ENCODE measurements at places on chromosomes 2 and 18.
A peak's percentile ranks its signal among the peaks of the same experiment; 100 is the strongest.

DNA sequence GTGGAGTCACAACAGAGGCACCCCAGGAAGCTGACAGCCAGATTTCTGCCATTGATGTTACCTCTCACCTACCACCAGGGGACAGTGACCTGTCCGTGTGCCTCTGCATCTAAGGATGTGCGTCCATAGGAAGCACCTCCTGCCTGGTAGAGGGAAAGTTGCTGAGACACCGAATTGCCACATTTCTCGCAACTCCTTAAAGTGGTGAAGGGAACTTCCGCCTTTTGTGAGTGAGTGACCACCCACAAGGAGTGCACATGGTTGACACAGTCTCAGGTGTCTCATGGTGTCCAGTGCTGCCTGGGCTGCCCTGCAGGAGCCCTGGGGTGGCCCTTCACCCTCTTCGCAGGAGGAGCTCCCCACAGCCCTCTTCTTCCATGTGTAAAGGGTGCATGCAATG, 201.8 kb downstream of the GBX2 start:
- no peak for DNase-seq

GRCh38 chr2:100817388-100817985, 2.5 kb upstream of the NPAS2 start:
- DNase-seq, result no peak

DNA sequence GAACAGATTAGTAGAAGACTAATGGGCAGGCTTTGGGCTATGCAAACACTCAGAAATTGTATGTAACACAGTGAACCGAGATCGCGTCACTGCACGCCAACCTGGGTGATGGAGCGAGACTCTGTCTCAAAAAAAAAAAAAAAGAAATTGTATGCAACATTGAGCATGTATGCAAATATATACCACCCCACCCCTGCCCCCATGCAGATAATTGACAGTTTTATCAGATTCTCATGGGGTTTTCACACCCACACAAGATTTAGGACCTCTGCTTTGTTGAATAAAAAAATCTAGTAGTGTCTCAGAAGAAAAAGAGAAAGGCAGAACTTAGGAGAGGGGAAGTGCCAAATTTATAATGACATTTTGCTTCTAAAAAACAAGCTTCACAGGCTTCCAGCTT, 131.6 kb upstream of the FN1 start:
- no peak for DNase-seq

DNA sequence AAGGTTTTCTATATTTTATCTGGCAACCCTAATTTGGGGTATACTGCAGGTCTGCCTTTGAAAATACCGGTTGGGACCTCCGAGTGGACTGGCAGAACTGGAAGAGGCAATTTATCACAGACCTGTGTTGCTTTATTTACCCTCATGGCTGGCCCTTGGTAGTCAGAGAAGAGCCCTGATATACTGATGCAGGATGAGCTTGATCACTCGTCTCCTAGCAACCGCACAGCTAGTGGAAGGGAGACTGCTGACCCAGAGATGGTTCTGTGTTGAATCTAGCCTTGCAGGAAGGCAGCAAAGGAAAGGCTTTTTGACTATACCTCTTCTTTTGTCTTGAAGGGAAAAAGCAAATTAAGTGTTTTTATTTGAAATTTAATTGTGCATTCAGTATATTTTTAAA, 154.7 kb downstream of the EML6 start:
- DNase-seq, result no peak

- DNase-seq, result no peak
These were observed 10.0 kb downstream of the MRPL33 start for GRCh38 chr2:27781496-27781895.

GRCh38 chr18:7904529-7904928, 337.4 kb downstream of the PTPRM start:
- no peak for DNase-seq

DNA sequence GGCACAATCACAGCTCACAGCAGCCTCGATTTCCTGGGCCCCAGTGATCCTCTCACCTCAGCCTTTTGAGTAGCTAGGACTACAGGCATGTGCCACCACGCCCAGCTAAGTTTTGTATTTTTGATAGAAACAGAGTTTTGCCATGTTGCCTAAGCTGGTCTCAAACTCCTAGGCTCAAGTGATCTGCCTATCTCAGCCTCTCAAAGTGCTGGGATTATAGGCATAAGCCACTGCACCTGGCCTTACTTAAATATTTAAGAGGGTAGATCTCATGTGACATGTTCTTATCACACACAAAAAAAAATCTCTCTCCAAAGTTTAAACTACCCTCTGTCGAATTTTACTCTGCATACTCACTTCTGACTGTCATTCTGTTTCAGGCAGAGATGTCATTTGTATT, 75.4 kb upstream of the CHRNA1 start:
- DNase-seq, result no peak

DNA sequence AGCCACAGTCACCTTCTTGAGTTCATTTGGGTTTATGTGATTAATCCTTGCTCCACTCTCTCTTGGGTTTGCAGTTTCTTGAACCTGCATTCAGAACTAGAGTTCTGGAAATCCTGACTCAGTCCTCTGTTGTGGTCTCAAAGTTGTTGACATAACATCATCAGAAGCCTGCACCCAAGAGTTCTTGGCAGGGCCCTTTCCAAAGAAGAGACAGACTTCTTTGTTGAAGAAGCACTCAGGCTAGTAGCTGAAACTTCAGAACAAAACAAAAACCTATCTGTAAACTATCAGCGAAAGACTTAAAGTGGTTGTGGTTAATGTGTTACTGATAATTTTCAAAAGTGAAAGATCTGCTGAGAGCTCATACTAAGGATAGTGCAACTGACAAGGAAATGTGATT, 120.8 kb downstream of the FAM168B start:
- no peak for DNase-seq

DNA sequence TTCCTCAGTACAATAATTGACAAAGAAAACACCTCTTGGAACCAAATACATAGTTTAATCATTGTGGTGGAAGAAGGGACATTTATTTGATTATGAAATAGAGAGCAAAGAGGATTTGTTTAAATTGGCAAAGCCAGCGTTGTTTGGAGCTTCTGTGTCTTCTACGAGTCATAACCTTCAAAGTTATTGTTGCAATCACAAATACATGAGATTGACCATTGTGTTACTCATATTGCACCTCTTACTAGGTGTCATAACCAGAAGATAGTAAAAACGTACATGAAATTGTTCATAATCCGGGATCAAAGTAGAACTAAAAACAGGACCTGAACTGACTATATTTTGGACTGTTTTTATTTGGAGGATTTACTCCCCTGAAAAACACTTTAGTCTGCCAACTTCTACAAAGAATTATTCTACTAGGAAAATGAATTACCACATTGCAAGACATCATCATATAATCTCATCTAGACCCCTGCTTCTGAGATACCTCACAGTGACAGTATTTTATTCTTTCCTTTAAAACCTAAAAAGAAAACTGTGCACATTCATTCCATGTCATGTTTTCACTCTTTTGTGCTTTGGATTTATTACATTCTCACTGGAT, 151.7 kb upstream of the KLF7 start:
- peak; percentile 33 for DNase-seq

DNA sequence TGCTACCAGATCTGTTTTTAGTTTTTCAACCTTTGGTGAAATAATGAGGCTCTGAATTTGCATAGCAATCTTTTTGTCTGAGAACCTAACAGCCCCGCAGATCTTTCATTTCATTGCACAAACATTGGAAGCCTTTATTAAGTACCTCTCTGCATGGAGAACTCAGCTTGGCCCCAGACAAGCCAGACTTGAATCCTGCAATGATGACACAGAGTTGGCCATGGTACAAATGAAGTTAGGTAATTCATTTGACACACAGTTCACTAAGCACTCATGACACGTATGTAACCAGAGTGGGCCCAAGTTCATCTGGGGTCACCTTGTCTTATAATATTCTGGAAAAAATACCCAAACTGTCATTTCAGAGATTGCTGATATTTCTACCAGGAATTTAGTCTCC, 439.1 kb upstream of the ID2 start:
- no peak for DNase-seq

DNA sequence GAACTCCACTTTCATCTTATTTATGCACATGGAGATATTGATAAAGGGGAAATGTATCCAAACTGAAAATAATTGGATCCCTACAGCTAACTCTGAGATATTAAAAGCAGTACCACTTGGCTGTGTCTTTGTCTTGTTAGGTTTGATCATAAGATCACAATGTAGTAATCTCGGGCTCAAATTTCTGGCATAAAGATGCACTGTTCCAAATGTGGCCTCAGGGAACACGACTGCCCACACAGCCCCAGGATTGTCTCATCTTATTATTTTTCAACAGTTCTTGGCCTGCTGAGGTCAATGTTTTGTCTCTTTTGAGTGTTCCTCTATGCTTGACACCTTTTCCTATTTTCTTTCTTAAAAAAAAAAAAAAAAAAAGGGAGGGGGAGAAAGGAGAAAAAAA, 114.1 kb downstream of the GBX2 start:
- DNase-seq, result no peak

- DNase-seq, result no peak
These were observed 221.9 kb downstream of the TSN start for GRCh38 chr2:121977326-121977725.

GRCh38 chr2:160364364-160364763, 129.2 kb downstream of the RBMS1 start:
- no peak for DNase-seq

DNA sequence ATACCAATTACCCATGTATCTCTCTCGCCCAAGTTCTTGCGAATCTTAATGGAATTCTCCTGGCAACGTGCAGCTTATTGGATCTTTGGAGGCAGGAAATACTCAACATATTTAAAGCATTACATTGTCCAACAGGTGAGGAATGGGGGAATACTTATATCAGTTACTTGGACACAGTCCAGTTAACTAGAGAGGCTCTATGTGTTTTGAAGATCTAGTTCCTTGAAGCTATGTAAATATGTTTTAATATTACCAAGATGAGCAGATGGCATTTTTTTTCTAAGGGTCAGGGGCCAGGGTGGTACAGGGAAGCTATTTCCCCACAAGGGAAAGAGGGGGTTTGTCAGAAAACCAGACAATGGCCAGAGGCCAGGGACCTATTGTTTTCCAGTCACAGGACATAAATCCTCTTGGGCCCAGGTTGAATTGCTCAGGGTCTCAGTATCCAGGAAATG, 26.8 kb upstream of the MC5R start:
- DNase-seq, result no peak

- DNase-seq, result no peak
These were observed 16.2 kb upstream of the CXCR4 start for GRCh38 chr2:136134126-136134525.

DNA sequence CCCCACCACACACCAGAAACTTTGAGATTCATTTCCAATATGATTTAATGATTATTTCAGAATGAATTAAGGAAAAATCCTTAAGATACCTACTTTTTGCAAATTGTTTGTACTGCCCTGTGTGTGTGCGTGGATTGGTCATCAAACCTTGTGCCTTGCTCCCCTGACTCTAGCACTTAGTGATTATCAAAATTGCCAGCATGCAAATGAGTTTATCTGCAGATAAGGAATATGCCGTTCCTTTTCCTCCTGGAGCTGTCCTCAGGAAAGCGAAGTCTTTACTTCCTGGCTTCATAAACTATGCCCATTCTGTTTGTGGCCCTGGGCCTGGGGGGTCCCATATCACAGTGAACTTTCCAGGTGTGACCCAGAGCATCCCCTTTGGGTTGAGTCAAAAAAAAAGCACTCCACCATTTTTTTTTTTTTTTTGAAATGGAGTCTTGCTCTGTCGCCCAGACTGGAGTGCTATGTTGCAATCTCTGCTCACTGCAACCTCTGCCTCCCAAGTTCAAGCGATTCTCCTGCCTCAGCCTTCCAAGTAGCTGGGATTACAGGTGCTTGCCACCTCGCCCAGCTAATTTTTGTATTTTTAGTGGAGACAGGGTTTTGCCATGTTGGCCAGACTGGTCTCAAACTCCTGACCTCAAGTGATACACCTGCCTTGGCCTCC, 11.4 kb downstream of the CHMP1B start:
- DNase-seq, result no peak

DNA sequence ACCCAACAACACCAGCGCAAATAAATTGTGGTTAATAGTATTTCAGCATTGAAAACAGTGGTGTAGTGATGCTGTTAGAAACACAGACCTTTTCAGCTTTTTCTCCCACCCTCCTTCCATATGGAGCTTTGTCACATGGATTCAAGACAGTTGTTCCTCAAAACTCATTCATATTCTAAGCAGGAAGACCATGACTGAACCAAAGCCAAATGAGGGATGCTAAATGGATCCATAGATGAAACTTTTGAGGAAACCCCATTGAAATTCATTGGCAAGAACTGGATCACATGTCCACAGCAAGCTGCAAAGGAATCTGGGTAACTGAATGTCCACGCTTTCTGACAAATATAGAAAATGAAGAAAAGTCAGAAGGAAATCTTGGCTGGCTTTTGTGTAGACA, 615.1 kb upstream of the NETO1 start:
- DNase-seq, result no peak

DNA sequence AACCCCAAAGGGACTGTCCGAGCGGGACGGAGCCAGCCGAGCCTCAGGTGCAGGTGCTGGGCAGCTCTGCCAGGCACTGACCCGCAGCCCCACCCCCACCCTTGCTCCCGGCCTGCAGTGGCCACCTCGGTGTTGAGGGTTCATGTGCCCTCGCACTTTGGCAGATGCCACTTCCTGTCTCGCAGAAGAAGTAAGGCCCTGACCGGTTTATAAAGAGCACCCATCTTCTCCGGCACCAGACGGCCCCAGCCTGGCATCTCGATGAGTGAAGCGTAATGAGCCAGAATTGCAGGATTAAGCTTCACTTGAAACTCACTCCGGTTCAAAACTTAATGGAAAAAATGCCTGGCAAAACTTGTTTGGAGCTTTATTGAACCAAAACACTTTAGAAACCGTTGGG, 10.9 kb upstream of the NFATC1 start:
- DNase-seq, result no peak

DNA sequence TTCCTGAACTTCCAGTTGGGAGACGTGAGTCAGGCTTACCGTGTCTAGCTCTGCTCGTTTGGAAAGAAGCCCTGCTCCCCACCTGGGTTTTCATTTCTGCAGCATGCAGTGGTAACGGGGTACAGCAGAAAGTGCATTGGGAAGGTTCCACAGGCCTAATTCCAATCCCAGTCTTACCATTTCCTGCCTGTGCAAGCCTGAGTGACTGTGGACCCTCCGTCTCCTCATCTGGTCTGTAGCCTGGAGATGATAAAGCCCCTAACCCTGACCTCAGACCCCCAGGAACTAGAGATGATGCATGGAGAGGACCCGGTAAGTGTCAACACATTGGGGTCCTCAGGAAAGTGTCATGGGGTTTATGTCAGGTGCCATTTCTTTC, 5.8 kb upstream of the PSD4 start:
- no peak for DNase-seq

GRCh38 chr18:79339094-79339908, 56.4 kb upstream of the NFATC1 start:
- peak; percentile 89 for DNase-seq
